ENCODE measurements at places on chromosomes 5 and 9.

GRCh38 chr5:41374631-41375030, 135.8 kb downstream of the PLCXD3 start:
- DNase-seq, result no peak

DNA sequence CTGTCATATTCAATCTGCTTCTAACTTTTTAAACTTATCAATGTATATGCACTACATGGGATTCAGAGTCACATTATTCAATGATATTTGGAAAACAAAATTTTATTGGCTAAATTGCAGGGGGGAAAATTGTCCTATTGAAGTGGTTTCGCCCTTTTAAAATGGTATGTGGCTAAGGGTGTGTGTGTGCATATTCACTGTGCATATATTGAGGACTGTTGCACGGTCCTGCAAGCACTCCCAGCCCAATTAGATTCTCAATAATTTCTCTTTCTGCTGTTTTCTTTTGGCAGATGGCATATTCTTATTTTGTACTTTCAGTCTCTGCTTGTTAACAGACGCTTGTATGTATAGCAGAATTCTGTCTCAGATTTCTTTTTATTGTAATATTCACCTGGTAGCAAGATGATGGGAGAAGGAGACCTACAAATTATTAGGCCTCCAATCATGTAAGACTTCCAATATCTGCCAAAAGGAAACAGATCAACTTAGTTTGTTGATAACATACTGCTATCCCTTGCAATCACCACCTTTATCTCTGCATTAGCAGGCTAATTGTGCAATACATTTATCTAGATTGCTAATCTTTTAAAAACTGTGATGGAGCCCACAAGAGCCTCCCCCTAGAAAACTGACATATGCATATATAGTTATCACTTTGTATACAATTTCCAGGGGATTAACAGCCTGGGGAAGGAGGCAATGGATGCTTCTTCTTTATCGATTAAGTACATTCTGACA, 411.5 kb downstream of the PLK2 start:
- no peak for DNase-seq

- DNase-seq, result no peak
These were observed 10.3 kb downstream of the ITGA2 start for GRCh38 chr5:52999344-52999949.

GRCh38 chr5:133821311-133821741, 147.1 kb downstream of the C5orf15 start:
- no peak for DNase-seq

DNA sequence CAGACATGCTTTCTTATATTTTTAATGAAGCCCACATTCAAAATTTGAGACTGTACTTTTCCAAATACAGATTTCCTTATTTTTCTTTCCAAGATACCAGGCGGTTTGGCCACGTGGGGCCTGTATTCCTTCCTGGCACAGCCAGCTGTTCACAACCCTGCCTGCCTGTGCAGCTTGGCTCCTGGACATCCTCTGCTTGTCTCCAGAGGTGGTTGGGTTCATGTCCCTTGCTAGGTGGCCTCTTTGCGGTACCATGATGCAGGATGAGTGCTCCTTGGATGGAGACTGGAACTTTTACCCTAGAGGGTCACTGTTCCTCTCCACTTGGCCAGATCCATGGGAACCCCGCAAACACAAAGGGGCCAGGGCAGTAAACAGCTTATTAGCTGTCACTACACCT, 297.5 kb upstream of the MSX2 start:
- no peak for DNase-seq
